Skin of body (tissue), 3 donors: ENCODE measurements at places on chromosomes 16 and 17.

- no peak for DNase-seq
Observed at GRCh38 chr16:695355-696089, 5.3 kb upstream of the WDR24 start.

DNA sequence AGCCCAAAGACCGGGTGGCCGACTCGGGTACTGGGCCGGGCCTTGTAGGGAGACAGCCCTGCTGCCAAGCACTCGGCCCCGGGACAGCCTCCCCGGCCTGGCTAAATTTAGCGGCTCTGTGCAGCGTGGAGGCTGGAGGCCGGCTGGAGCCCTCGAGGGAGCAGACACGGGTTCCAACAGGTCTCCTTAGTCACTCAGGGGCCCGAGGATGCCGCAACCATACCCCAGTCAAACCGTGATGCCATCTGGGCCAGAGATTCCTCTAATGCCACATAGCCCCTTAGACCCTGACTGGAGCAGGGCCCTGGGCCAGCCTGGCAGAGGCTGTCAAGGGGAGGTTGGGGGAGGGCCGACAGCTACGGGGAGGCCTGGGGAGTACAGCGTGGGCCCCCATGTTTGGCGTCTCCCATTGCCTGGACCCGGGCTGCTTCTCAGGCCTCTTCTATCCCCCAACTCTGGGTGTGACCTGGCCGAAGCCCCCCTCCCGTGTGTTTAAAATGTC, 2.9 kb upstream of the P2RX1 start:
- no peak for DNase-seq

- DNase-seq, result no peak
Observed at GRCh38 chr16:50530277-50531236, 17.6 kb upstream of the NKD1 start.

DNA sequence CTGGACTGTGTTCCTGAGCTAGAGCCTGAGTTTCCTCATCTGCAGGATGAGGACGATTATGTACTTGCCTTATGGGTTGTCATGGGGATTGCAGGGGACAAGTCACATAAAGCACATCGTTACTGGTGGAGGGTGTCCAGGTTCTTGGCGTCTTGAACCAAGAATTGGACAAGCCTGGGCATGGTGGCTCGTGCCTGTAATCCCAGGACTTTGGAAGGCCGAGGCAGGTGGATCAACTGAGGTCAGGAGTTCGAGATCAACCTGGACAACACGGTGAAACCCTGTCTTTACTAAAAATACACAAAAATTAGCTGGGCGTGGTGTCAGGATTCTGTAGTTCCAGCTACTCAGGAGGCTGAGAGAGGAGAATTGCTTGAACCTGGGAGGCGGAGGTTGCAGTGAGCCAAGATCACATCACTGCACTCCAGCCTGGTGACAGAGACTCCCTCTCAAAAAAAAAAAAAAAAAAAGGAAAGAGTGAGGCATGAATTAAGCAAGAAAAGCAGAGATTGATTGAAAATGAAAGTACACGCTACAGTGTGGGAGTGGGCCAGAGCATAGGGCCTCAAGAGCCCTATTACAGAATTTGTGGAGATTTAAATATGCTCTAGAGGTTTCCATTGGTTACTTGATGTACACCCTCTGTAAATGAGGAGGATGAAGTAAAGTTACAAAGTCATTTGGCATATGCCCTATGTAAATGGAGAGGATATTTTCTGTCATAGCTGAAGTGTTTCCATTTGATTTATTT, 30.7 kb downstream of the ADGRG5 start:
- DNase-seq, result no peak

- no peak for DNase-seq
Observed at GRCh38 chr16:28210264-28210663, 1.5 kb downstream of the XPO6 start.

DNA sequence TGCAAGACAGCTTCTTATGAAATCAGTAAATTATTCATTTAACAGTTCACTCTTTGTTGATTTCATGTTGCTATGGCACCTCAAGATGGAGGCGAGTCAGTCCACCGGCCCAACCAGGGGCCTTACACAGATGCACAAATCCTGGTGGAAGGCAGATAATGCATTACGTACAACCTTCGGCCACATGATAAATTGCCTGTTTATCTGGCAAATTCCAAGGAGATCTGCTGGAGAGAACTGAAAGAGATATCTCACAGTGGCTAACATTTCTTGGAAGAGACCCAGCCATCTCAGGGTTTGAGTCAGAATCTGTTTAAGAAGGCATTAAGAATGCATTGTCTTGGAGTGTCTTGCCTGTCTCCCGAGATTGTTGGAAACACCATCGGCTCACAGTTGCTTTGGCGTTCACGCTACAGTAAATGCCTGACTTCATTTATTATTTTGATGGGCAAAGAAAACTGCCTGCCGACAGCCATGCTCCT, 225.6 kb downstream of the MSI2 start:
- DNase-seq, result no peak

- DNase-seq, result no peak
Observed at GRCh38 chr16:83115491-83116232, 488.9 kb downstream of the CDH13 start.

GRCh38 chr17:67165201-67165600, 79.8 kb downstream of the HELZ start:
- DNase-seq, result no peak

DNA sequence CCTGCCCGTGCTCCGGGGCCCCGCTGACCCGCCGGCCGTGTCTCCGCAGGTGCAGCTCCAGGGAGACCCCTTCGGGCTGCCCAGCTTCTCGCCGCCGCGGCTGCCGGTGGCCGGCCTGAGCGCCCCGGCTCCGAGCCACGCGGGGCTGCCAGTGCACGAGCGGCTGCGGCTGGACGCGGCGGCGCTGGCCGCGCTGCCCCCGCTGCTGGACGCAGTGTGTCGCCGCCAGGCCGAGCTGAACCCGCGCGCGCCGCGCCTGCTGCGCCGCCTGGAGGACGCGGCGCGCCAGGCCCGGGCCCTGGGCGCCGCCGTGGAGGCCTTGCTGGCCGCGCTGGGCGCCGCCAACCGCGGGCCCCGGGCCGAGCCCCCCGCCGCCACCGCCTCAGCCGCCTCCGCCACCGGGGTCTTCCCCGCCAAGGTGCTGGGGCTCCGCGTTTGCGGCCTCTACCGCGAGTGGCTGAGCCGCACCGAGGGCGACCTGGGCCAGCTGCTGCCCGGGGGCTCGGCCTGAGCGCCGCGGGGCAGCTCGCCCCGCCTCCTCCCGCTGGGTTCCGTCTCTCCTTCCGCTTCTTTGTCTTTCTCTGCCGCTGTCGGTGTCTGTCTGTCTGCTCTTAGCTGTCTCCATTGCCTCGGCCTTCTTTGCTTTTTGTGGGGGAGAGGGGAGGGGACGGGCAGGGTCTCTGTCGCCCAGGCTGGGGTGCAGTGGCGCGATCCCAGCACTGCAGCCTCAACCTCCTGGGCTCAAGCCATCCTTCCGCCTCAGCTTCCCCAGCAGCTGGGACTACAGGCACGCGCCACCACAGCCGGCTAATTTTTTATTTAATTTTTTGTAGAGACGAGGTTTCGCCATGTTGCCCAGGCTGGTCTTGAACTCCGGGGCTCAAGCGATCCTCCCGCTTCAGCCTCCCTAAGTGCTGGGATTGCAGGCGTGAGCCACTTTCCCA, 5.9 kb downstream of the CTF1 start:
- no peak for DNase-seq
